ELF-1 (cell line): ENCODE measurements at places on chromosomes 4 and X.

GRCh38 chr4:182640932-182641331, 276.3 kb downstream of the DCTD start:
- DNase-seq: no peak

- DNase-seq: no peak
Observed at GRCh38 chr4:19547463-19547862, 704.2 kb upstream of the SLIT2 start.

DNA sequence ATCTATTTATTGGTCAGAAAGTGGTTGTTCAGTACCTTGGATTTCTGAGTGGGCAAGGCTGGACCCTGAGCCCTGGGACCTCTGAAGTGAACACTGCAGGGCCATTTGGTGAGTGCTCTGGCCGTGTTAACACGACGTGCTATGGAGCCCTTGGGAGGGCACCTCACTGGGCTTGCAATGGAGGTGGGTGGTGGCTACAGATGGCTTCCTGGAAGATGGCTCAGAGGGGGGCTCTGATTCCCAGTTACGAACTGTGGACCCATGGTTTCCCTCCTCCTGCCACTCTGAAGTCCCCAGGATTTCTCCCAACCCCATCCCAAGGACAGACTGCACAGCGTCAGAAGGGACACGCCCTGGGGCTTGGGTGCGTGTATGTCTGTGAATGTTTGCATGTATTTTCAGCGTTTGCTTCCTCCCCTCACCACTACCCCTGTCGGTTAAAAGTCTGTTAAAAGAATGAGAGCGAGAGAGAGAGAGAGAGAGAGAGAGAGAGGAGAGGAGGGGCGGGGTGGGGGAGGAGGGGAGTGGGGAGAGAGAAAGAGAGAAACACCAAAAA, 3.7 kb upstream of the RHOH start:
- DNase-seq: peak; percentile 22

- DNase-seq: no peak
Observed at GRCh38 chr4:78667325-78667724, 108.8 kb upstream of the BMP2K start.

GRCh38 chr4:76982638-76983584, 33.4 kb downstream of the SEPTIN11 start:
- no peak for DNase-seq

- no peak for DNase-seq
Observed at GRCh38 chr4:120749445-120750151, 172.9 kb downstream of the PRDM5 start.

GRCh38 chrX:50889582-50889981, 21.0 kb upstream of the BMP15 start:
- DNase-seq: no peak

DNA sequence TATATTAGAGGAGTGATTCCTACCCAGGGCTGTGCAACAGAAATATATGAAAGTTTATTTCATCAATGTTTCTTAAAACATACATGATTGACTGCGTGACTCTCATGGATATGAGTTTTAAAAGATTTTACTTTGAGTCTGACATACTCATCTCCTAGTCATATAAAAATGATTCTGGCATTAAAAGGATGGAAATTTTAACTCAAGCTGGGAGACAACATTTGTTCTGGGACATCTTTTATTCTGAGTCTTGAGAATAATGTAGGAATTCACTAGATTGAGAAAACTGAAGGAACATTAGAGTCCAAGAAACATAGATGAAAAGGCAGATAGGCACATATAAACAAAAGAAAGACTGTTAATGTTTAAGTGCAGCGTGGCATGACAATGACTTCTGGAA, 649.6 kb downstream of the SPRY1 start:
- DNase-seq: no peak

DNA sequence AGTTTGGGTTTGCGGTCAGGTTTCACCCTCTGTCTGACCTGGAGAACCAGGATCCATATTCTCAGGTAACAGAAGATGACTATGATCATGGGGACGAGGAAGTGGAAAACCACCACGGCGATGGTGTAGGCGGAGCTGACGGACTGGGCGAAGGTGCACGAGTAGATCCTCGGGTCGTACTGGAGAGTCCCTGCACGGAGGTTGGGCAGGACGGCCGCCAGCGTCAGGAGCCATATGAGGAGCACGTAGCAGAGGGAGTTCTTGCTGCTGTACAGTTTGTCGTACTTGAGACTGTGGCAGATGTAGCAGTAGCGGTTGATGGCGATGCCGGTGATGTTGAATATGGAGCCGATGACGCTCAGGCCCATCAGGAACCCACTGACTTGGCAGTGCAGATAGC, 21.3 kb downstream of the MTNR1A start:
- DNase-seq: no peak

DNA sequence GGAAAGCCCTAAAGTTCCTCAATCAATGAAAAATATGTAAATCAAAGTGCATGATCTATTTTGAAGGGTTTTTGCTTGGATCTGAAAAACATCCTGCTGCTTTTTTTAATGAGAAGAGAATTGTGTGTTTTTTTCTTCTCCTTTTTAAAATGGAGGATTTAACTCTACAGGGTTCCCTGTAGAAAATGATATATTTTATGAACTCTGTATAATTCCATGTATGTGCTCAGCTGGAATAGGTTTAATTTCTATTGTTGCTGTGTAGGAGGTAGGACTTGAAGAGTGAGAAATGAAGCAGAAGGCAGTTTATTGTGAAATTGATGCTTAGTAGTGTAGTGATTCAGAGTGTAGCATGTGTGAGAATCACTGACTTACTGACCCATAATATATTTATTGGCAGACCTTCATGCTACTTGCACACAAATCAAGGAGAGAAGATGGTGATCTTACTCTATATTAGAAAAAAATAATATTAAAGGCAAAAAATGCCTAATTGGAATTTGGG, 286.8 kb upstream of the FSTL5 start:
- no peak for DNase-seq

- DNase-seq: no peak
Observed at GRCh38 chrX:23616361-23616760, 50.9 kb upstream of the PRDX4 start.

DNA sequence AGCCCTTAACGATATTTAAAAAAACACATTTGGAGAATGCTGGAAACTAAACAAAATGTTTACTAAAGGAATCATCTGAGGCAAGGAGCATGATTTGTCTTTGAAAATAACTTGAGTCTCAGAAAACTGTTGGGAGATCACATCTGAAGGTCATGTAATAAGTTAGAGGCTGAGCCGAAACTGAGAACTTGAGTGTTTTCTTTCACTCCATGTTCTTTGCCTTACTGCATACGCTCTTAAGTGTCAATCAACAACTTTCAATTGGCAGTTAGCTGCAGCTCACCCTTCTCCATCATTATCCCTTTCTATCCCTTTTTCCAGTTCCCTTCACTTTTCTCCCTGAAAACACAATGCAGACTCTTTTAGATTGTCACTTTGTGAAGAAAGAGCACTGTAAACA, 216.2 kb downstream of the ADGRA3 start:
- no peak for DNase-seq

GRCh38 chrX:68666580-68666979, 19.1 kb downstream of the STARD8 start:
- DNase-seq: no peak

GRCh38 chrX:24262309-24262708, 51.6 kb downstream of the SUPT20HL2 start:
- no peak for DNase-seq
